ENCODE measurements at places on chromosomes 16 and 17. TPM values are rescaled to one million over a fixed set of nuclear protein-coding genes. Genes with fewer than 3 reads are reported as not detected.

The IL34 gene
- 16.8 TPM for total RNA-seq

The PPY gene
- total RNA-seq: not detected

The SLC5A11 gene
- not detected for total RNA-seq

The PARD6A gene
- 8.5 TPM for total RNA-seq

The AOC2 gene
- 0.91 TPM for total RNA-seq

The TMEM238L gene
- total RNA-seq: not detected

The C16orf92 gene
- not detected for total RNA-seq

The TNRC6C gene
- total RNA-seq: 2.8 TPM

DNA sequence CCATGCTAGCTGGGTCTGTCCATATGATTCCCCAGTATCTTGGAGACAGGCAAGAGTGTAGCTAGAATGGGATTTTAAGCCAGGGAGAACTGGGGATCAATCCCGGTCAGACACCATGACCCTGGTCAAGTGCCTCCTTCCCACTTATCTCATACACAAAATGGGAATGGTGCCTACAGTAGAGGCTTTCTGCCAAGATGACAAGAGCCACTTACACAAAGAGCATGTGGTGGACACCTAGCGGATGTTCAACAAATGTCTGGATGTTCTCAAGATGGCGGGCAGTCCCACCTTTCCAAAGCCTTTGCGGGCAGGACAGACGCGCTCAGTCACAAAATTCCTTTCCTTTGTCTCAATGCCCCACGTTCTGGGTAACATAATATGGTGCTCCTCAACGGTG is 57.3 kb downstream of the MAF start:
- DNase-seq: no peak

GRCh38 chr17:57313097-57313835 is 56.9 kb downstream of the MSI2 start:
- no peak for DNase-seq

GRCh38 chr16:85324488-85324887 is 212.2 kb upstream of the CIBAR2 start:
- no peak for DNase-seq

- no peak for DNase-seq
Measured at GRCh38 chr17:37701496-37701898, 43.4 kb downstream of the HNF1B start.

DNA sequence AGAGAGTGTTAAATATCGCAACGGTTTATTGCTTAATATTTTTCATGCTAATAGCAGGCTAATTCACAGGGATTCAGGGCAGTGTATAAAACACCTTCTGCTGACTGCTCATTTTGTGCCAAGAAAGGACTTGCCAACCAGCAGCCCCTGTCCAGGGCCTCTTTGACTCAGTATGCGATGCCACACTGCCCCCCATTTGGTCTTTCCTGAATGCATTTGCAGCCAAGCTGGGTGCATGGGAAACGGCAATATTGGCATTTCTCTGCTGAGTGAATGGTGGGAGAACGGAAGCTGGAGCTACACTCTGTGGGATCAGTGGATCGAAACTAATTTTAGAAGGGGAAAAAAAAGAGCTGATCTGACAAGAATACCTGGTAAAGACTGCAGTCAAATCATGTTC is 152.9 kb upstream of the C16orf82 start:
- DNase-seq: no peak

GRCh38 chr17:43917348-43918025 is 10.2 kb upstream of the MPP2 start:
- DNase-seq: no peak

GRCh38 chr17:78785663-78786057 is 3.6 kb upstream of the CYTH1 start:
- no peak for DNase-seq

GRCh38 chr17:74045608-74046280 is 157.7 kb upstream of the RPL38 start:
- DNase-seq: no peak

GRCh38 chr16:27169511-27170071 is 33.7 kb upstream of the KDM8 start:
- DNase-seq: no peak

- no peak for DNase-seq
Measured at GRCh38 chr16:87146676-87147075, 170.5 kb downstream of the C16orf95 start.

DNA sequence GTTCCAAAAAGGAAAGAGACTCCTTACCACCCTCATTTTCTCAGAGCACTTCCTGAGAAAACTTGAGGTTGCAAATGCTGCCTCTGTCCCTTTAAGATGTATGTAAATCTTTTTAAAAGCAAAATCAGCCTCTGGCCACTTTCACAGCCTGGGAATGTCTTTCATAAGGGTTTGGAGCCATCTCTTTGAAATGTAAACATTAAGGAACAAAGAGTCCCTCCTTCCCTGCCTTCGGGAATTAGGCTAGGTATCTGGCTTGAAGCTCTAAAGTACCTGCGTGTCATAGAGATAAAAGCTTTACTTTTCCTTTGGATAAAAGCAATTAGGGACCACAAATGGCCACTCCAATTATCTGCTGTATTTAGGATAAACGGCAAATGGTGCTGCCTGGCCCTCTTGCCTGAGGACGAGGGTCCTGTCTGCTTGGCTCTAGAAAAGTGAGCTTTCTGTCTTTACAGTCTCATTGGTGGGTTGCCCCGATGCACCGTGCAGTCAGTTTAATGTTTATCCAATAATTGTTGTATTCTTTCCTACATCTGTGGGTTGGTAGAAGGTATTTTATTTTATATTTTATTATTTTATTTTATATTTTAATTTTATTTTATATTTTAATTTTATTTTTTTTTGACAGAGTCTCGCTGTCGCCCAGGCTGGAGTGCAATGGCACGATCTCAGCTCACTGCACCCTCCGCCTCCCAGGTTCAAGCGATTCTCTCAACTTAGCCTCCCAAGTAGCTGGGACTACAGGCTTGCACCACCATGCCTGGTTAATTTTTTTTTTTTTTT is 23.9 kb downstream of the NLRC3 start:
- no peak for DNase-seq

DNA sequence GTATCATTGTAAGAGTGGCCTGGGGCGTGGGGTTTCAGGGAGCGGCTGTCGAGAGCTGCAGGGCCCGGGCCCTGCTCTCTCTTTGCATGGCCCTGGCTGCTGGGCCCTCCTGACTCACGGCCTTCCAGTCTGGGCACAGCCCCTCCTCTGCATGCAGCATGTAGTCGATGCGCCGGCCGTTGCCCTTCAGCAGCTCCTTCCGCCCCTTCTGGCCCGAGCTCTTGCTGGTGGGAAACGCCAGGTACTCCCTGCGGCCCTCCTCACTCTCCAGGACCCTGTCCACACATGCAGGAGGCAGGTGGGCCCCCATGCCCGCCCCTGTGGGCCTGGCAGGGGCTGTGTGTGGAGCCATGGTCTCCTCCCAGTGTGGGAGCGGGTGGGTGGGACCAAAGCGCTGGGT is 50.7 kb downstream of the PRMT7 start:
- DNase-seq: peak; percentile 75

- peak; percentile 74 for DNase-seq
Measured at GRCh38 chr17:57955183-57955931, at the start of gene CUEDC1. Gene CUEDC1 (minus strand): TSS chr17:57955412. CDS start chr17:57885564, 69,848 bp downstream.
